Caco-2 (cell line): ENCODE measurements at places on chromosomes 4 and X. TPM values are rescaled to one million over a fixed set of nuclear protein-coding genes. Genes with fewer than 3 reads are reported as not detected.

DNA sequence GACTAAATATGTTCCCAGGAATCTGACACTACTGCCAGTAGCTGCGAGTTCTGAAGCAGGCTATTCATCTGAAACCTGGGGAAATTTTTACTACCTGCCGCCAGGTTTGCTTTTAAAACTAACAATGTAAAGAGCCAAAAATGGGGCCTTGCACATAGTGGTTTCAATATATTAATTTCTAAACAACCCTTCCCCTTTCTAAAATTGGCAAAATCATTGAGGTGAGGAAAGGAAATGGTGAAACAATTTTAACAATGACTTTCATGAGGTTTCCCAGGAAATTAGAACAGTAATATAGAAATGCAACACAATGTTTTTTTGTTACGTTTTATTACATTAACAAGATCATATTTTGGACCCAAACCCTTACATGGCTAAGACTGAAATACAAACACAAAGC is 21.3 kb downstream of the FANCB start:
- no peaks in the 10 kb centered on the region for H3K4me1 ChIP-seq
- H3K4me3 ChIP-seq = no peak overlapping the region
- no peak for DNase-seq

DNA sequence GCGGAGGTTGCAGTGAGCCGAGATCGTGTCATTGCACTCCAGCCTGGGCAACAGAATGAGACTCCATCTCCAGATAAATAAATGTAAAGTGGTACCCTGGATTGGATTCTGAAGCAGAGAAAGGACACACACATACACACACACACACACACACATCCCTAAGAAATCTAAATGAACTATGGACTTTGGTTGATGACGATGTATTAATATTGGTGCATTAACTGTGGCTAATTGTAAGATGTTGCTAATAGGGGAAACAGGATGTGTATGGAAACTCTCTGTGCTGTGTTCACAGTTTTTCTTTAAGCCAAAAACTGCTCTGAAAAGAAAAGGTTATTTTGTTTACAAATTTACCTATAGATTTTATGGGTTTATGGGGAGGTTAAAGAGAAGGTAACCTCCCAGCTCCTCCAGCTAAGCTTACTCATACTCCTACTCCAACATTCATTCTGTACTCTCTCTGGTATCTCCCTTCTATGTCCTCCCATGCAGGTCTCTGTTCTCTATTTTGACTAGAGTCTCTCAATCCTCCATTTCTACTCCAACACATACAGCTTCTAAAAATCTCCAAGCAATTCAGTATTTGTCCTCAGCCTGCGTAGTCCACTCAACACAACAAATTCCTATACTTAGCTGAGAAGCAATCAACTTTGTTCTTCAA is 46.5 kb upstream of the RELL1 start:
- no peaks in the 10 kb centered on the region for H3K27me3 ChIP-seq
- H3K4me3 ChIP-seq = no peak overlapping the region
- H3K36me3 ChIP-seq = no peaks in the 10 kb centered on the region; the same call in 1 of the 2 replicates
- DNase-seq = no peak

DNA sequence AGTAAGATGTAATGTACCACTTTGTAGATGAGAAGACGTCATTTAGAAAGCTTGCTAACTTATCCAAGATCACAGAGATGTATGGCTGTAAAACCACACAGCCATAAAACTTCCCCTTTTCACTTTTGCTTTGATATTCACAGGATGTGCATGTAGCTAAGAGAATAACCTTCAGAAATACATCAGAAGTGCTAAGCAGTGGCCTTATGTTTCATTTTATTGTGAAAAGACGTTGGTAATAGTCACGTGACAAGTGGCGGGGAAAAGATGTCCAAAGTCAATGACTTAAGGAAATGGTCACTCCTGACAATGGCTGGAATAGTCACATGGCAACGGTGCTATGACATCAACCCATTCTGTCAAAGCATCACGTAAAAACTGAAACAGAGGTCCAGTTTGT is 12.9 kb upstream of the WDR17 start:
- H3K36me3 ChIP-seq = no peaks in the 10 kb centered on the region
- H3K27me3 ChIP-seq = no peaks in the 10 kb centered on the region

DNA sequence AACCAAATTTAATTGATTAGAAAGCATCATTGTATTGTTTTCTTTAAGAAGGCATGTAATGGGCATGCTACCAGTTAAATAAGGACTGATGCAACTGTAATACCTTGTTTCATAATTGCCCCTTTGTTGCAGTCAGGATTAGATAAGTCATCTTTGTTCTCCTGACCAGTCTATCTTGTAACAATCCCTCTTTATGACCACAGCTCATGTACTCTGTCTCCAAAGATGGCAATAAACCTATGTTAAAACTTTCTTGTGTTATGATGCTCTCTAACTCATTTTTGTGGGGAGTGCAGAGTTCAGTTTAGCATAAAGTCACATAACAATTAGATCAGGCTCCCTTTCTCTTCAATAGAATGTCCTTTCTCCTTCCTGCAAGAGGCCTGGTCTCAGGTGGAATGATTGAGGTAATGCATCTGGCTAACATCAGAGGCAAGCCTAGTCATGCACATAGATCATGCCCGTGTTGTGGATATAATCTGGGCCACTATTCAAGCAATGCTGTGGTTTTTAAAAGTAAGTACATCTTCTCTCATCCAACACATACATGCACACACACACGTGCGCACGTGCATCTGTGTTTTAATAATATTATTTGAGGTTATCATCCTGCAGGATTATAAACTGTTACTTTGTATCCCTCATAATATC is 45.6 kb downstream of the TMEM154 start:
- H3K36me3 ChIP-seq = no peaks in the 10 kb centered on the region; the same call in 1 of the 2 replicates
- peak overlapping the region; percentile 80 for H3K27ac ChIP-seq
- peaks cover 21% of the 10 kb centered on the region for H3K4me1 ChIP-seq
- peak; percentile 17 for DNase-seq

DNA sequence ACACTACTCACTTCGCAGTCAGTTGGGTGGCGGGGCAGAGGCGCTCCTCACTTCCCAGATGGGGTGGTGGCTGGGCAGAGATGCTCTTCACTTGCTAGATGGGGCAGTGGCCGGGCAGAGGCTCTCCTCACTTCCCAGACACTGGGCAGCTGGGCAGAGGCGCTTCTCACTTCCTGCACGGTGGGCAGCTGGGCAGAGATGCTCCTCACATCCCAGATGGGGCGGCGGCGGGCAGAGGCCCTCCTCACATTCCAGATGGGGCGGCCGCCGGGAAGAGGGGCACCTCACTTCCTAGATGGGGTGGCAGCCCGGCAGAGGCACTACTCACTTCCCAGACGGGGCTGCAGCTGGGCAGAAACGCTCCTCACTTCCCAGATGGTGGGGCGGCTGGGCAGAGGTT is 199.8 kb downstream of the RTL9 start:
- H3K36me3 ChIP-seq = no peaks in the 10 kb centered on the region
- H3K27ac ChIP-seq = no peak overlapping the region
- no peaks in the 10 kb centered on the region for H3K4me1 ChIP-seq
- no peaks in the 10 kb centered on the region for H3K27me3 ChIP-seq
- H3K4me3 ChIP-seq = no peak overlapping the region

The DDX3X gene
- 281 and 302 TPM in 2 replicates for total RNA-seq

The NALF2 gene
- total RNA-seq = 3.0 and 3.1 TPM in 2 replicates

The ETDA gene
- total RNA-seq = not detected in 2 replicates
